Stimulated activated naive B cell treated with anti-CD40 and anti-IgM and Interleukin-4, amounts not matched to agents 10 μg/mL and 1 μg/mL and 100 μg/mL, for 72 hours (primary cell): ENCODE measurements at places on chromosomes 4 and X.

- no peaks in the 10 kb centered on the region for H3K4me1 ChIP-seq
- H3K36me3 ChIP-seq: no peaks in the 10 kb centered on the region
- no peak overlapping the region for H3K4me3 ChIP-seq
- DNase-seq: no peak
These were observed 14.7 kb upstream of the DCHS2 start for GRCh38 chr4:154506253-154506652.

DNA sequence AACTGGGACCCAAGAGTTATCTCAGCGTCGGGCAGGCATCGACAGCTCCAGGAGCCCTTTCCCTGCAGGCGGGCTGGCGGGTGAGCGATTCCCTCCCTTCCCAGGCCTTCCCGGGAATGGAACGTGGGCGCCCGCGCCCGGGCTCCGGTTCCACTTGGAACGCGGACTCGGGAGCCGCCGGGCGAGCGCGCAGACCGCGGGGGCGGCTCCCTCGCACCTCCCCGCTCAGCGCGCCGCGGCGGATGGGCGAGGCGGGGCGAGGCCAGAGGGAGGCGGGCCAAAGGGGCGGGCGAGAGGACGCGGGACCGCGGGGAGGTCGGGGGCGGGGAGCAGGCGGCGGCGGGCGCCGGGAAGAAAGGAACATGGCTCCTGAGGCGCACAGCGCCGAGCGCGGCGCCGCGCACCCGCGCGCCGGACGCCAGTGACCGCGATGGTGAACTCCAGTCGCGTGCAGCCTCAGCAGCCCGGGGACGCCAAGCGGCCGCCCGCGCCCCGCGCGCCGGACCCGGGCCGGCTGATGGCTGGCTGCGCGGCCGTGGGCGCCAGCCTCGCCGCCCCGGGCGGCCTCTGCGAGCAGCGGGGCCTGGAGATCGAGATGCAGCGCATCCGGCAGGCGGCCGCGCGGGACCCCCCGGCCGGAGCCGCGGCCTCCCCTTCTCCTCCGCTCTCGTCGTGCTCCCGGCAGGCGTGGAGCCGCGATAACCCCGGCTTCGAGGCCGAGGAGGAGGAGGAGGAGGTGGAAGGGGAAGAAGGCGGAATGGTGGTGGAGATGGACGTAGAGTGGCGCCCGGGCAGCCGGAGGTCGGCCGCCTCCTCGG lies at the start of gene PKD2:
TSS of gene PKD2 (plus strand) at position 332 of the 818 bp plus-strand sequence. CDS start at position 431, 99 bp downstream.
- peaks cover 36% of the 10 kb centered on the region for H3K4me1 ChIP-seq
- DNase-seq: peak; percentile 65
- H3K27ac ChIP-seq: peak within 1 kb of the TSS; percentile 86
- H3K4me3 ChIP-seq: peak within 1 kb of the TSS; percentile 82
- peaks cover 3% of the 10 kb centered on the region for H3K36me3 ChIP-seq

- H3K27ac ChIP-seq: no peak overlapping the region
- no peaks in the 10 kb centered on the region for H3K36me3 ChIP-seq
- no peak for DNase-seq
- peaks cover 21% of the 10 kb centered on the region for H3K27me3 ChIP-seq
- H3K4me3 ChIP-seq: no peak overlapping the region
These were observed 42.3 kb upstream of the LNX1 start for GRCh38 chr4:53633608-53634007.

- peak within 1 kb of the TSS; percentile 52 for H3K4me3 ChIP-seq
- H3K27ac ChIP-seq: peak within 1 kb of the TSS; percentile 56
- no peak for DNase-seq
- H3K4me1 ChIP-seq: peaks cover 9% of the 10 kb centered on the region
- H3K36me3 ChIP-seq: no peaks in the 10 kb centered on the region
These were observed at the start of gene ARHGAP6 for GRCh38 chrX:11665168-11666111. TSS of gene ARHGAP6 (minus strand) at chrX:11665920. CDS start at chrX:11664828, 1,092 bp downstream.

- peak; percentile 35 for DNase-seq
- no peaks in the 10 kb centered on the region for H3K27me3 ChIP-seq
- H3K4me1 ChIP-seq: peaks cover 88% of the 10 kb centered on the region
- peak overlapping the region; percentile 73 for H3K4me3 ChIP-seq
- peak overlapping the region; percentile 95 for H3K27ac ChIP-seq
These were observed 54.7 kb downstream of the TMEM131L start for GRCh38 chr4:153520801-153521329.

DNA sequence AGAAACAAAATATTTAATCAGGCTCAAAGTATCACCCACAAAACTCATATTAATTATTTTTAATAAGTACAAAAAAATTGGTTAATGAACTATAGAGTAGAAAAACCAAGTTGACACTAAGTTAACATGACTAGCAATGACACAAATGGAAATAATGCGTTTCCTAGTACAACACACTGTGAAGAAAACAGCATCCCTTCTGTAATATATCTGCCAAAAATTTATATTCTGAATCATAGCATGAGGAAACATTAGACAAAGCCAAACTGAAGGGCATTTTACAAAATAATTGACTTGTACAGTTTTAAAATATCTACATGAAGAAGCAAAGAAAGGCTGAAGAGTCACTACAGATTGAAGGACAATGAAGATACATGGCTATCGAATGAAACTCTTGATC lies 477.6 kb upstream of the INTU start:
- no peak overlapping the region for H3K27ac ChIP-seq
- no peak overlapping the region for H3K4me3 ChIP-seq
- no peaks in the 10 kb centered on the region for H3K27me3 ChIP-seq
- no peaks in the 10 kb centered on the region for H3K4me1 ChIP-seq

- no peaks in the 10 kb centered on the region for H3K4me1 ChIP-seq
- no peak overlapping the region for H3K27ac ChIP-seq
- no peak overlapping the region for H3K4me3 ChIP-seq
- H3K27me3 ChIP-seq: peaks cover 10% of the 10 kb centered on the region
These were observed 35.0 kb upstream of the MXD4 start for GRCh38 chr4:2296631-2297601.

DNA sequence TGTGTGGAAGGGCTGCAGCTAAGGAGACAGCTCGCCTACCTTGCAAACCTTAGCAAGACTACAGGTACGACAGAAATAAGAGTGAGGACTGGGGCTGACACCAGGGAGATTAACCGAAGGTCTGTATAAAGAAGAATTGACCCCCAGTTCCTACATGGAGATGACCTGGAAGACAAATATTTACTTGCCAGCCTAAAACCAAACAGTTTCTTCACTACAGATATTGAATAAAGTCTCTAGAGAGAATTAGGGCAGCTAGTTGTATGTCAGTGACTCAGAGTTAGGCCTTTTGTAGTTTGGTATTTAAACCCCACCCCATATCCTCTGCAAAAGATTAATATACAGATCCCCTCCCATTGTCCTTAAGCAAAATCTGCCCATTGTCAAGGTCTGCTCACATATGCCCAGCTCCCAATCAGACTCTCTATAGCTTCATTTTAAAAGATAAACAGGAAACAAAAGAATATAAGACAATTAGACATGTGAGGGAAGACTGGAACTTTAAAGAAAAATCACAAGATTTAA lies 28.1 kb upstream of the FRMPD3 start:
- H3K4me3 ChIP-seq: no peak overlapping the region
- no peak for DNase-seq
- peaks cover 26% of the 10 kb centered on the region for H3K27me3 ChIP-seq

DNA sequence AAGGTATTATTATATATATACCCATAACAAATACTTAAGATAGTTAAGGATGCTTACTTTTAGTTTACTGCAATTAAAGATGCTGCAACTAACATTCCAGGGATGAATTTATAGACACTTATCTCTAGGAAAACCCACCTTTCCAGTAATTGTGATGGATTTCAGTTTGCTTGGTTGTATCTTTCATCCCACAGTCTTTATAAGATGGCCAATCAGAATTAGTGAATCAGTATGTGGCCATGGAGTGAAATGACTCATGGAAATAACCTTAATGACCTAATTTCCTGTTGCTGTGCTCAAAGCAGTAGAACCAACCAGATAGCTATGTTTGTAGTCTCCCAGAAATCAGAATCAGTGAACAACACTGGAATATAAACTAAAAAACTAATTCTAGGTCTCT lies 26.4 kb downstream of the MOSPD2 start:
- peaks cover 7% of the 10 kb centered on the region for H3K4me1 ChIP-seq
- no peak for DNase-seq
- H3K27ac ChIP-seq: no peak overlapping the region
- peaks cover 20% of the 10 kb centered on the region for H3K36me3 ChIP-seq

DNA sequence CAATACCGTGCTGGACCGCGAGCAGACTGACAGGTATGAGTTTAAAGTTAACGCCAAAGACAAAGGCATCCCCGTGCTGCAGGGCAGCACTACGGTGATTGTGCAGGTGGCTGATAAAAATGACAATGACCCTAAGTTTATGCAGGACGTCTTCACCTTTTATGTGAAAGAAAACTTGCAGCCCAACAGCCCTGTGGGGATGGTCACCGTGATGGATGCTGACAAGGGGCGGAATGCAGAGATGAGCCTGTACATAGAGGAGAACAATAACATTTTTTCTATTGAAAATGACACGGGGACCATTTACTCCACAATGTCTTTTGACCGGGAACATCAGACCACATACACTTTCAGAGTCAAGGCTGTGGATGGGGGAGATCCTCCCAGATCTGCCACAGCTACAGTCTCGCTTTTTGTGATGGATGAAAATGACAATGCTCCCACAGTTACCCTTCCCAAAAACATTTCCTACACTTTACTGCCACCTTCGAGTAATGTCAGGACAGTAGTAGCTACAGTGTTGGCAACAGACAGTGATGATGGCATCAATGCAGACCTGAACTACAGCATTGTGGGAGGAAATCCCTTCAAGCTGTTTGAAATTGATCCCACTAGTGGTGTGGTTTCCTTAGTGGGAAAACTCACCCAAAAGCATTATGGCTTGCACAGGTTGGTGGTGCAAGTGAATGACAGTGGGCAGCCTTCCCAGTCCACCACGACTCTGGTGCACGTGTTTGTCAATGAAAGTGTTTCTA lies 3.2 kb downstream of the PCDH7 start:
- H3K36me3 ChIP-seq: peaks cover 9% of the 10 kb centered on the region
- peak overlapping the region; percentile 78 for H3K27ac ChIP-seq
- peaks cover 50% of the 10 kb centered on the region for H3K27me3 ChIP-seq

- no peak for DNase-seq
- H3K36me3 ChIP-seq: no peaks in the 10 kb centered on the region
- H3K27ac ChIP-seq: no peak overlapping the region
- no peak overlapping the region for H3K4me3 ChIP-seq
- H3K27me3 ChIP-seq: no peaks in the 10 kb centered on the region
These were observed 912.9 kb upstream of the INTU start for GRCh38 chr4:126719852-126720251.

DNA sequence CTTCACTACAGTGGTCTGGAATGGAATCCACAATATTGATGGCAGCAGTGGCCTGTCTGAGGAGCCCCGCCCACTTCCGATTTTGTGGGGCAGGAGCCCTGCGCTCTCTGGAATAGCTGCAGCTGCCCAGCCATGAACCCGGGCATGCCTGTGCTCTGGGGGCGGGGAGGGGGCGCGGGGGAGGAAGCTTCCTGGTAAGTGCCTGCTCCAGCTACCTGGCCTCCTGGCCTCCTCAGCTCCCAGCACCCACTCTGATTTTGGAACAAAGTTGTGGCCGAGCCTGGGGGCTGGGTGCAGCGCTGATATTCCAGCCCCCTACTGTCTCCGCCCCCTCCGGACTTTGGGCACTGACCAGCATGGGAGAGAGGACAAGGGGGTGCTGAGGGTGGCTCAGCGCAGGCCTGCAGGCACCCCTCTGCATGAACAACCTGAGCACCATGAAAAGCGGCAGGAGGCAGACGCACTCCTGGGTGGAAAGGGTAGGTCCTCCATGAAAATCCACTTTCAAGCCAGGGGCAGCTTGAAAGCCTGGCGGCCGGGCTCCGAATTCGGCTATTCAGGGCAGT lies 972.7 kb upstream of the AGA start:
- no peak overlapping the region for H3K27ac ChIP-seq
- H3K27me3 ChIP-seq: no peaks in the 10 kb centered on the region
- no peak overlapping the region for H3K4me3 ChIP-seq
- no peaks in the 10 kb centered on the region for H3K36me3 ChIP-seq
- no peak for DNase-seq
- H3K4me1 ChIP-seq: no peaks in the 10 kb centered on the region

DNA sequence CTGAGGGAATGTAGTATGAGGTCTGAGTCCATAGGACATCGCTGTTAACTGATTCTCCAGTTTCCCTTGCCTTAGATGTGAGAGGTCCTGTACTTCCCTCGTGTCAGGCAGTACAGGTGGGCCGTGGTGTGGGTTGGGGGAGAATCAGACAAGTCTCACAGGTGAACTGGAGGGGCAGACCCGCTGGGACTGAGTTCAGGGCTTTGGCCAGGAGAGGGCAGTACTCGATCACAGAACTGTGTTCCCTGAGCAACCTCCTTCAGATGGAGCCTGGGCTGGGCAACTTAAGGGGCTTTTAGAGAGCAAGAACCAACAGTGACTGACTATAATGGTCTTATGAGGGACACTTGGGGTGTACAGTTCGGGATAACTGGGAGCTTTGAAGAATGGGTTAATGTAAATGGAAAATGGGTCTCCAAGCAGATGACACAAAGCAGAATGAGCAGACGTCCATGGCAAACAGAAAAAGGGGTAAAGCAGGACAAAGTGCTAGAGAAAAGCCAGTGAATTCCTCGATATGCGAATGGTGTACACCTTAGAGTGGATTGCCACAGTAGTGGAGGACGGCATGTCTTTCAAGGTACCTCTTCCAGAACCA lies 83.6 kb downstream of the CCNG2 start:
- H3K36me3 ChIP-seq: no peaks in the 10 kb centered on the region
- peak; percentile 51 for DNase-seq
- peak overlapping the region; percentile 10 for H3K27ac ChIP-seq
- H3K27me3 ChIP-seq: peaks cover 6% of the 10 kb centered on the region

GRCh38 chr4:172125443-172125842 lies 312.2 kb downstream of the GALNTL6 start:
- H3K4me3 ChIP-seq: no peak overlapping the region
- H3K4me1 ChIP-seq: peaks cover 5% of the 10 kb centered on the region
- no peaks in the 10 kb centered on the region for H3K36me3 ChIP-seq
- DNase-seq: no peak
- H3K27me3 ChIP-seq: no peaks in the 10 kb centered on the region
- no peak overlapping the region for H3K27ac ChIP-seq

- H3K27me3 ChIP-seq: no peaks in the 10 kb centered on the region
- no peak for DNase-seq
- no peaks in the 10 kb centered on the region for H3K36me3 ChIP-seq
- H3K27ac ChIP-seq: no peak overlapping the region
- no peaks in the 10 kb centered on the region for H3K4me1 ChIP-seq
These were observed 99.5 kb downstream of the CCSER1 start for GRCh38 chr4:90226734-90227133.

DNA sequence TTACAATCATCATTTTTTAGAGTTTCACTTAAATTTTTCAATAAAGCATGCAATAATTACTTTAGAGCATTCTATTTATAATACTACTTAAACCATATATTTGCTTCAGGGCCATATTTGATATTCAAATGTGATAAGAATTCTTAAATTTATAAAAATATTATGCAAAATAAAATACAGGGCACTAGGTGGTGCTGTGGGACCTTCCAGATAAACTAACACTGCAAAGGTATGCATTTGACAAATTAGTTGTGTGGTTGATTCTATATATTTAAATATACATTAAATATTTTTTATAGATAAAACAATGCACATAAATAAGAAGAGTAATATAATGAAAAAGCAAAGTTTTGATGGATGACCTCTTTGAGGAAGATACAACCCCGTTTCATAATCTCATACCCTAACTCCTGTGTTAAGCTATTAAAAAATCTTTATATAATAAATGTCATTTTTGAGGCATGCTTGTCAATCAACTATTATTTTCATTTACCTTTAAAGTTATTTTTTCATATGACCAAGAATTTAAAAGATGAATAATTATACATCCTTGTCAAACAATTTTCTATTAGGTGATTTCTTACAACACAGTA lies 128.4 kb downstream of the REELD1 start:
- H3K4me3 ChIP-seq: no peak overlapping the region
- no peak for DNase-seq
- peaks cover 19% of the 10 kb centered on the region for H3K4me1 ChIP-seq
- H3K36me3 ChIP-seq: no peaks in the 10 kb centered on the region
- no peak overlapping the region for H3K27ac ChIP-seq
- H3K27me3 ChIP-seq: no peaks in the 10 kb centered on the region
